PC-9 (cell line): ENCODE measurements at places on chromosomes 1 and 21. TPM values are rescaled to one million over a fixed set of nuclear protein-coding genes. Genes with fewer than 3 reads are reported as not detected.

DNA sequence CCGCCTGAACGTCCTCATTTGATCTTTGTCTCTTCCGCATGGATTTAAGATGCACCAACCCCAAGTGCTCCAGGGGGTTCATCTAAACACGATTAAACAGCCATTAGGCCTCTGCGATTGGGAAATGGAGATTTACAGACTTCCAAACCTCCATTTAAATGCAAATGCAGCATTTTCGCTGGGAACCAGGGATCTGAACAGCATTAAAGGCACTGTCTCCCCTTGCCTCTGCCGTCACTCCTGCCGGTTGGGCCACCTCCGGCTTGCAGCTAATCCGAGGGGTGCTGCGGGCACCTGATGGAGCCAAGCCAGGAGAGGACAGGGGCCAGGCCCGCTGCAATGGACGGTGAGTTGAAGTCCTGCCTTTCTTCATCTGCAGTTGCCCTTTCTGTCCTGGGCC is 70.3 kb upstream of the KLHDC7A start:
- DNase-seq = no peak

The PPP1R15B gene
- total RNA-seq = 37.3 and 40.9 TPM in 2 replicates

GRCh38 chr1:218931324-218931723 is 242.4 kb upstream of the LYPLAL1 start:
- DNase-seq = no peak

DNA sequence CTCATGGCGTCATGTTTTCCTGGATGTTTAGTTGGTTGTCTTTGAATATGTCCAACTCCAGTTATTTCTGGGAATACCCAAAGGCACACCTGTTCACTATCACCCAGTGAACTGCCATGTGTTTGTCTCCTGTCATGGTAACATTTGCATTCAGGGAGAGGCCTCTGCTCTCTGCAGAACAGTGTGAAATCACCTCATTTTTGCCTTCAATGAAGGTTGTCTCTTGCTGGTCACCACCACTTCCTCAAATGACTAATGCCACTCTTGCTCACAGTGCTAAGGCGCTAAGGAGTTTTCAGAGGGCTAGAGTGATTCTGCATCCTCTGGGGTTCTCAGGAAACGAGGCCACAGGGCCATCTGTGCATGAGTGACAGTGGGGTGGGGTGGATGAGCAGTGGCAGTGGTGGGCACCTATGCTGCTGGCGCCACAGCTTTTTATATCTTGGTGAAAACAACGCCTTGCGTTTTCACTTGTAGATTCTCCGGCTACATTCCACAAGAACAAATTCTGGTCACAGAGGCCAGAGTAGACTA is 60.0 kb upstream of the ATP5PO start:
- DNase-seq = peak; percentile 66

- no peak for DNase-seq
These were observed 716 bp upstream of the HPDL start for GRCh38 chr1:45325851-45326506.

DNA sequence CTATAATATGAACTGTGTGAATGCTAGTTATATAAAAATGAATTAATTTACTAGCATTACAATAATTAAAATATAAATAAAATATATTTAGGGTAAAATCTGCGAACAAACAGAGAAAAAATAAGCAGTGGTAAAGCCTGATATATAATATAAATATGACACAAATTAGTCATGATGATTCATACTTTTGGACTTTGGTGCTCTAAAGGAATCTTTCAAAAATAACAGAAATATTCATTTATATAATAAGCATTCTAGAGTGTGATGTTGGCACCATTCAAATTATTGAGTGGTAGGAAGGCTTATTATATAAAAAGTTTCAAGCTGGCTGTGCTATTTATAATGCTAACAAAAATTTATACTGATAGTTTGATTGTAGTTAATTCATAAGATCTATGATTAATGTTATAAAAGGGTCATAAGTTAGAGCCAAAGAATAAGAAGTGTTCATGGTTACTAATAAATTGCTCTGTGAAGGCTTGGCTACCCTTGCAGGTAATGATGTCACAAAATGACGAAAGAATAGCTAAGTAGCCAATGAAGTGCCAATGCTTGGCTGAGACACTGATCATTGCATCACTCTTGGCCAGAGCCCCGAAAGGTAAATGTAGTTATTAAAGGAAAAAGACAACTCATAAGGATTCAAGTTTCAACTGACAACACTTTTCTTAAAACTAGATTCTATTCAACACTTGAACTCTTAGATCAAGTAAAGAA is 108.7 kb downstream of the USH2A start:
- no peak for DNase-seq

DNA sequence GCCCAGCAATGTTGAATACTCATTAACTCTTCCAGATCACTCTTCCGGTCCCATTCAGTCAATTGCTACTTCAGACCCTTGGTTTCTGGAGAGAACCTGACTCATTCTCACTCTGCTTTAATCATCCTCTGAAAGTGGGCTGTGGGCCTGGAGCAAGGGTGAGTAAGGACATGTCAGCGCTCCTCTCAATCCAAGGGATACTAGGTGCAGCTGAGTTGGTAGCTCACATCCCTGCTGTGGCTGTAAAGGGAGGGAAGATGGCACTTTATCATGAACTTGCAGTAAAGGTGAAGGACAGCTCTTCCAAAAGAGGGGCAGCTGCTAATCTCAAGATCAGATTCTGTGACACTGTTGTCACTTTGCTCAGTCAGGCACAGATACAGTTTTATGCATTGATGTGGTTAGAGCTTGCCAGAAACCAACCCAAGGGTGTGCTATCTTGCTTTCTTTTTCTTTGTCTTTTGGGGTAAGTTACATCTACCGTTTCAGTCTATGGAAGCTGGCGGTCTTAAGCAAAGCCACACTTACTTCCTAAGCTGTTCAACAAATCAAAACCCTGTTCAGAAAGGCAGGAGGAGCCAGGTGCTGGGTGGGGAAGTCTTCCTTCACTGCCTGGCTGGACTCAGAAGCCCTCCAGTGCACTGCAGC is 26.5 kb upstream of the NTPCR start:
- DNase-seq = no peak

- no peak for DNase-seq
These were observed 258.6 kb downstream of the NPHP4 start for GRCh38 chr1:5733596-5733995.
